ENCODE measurements at places on chromosomes 5 and 9. TPM values are rescaled to one million over a fixed set of nuclear protein-coding genes. Genes with fewer than 3 reads are reported as not detected.

SYK gene
- 4.7 TPM for total RNA-seq

RUSC2 gene
- total RNA-seq: 44.5 TPM

PPIC gene
- total RNA-seq: 40.0 TPM

DNA sequence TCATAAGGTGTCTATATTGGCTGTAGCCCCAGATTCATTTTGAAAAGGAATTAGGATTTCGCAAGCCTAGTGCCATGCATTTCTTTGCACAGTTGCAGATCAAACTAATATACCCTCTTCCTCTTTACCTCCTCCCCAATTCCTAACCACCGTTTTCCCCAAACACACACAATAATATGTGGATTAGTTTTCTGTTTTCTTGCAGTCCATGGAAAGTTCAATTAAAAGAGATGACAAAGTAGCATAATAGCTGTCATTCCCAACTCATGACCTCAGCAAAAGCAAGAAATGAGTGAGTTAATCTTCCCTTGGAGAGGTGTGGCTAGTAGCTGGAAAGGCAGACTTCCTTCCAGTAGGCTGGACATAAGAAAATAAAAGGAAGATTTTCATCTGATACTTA is 349.1 kb downstream of the TMEM232 start:
- no peak for DNase-seq

- DNase-seq: peak; percentile 63
These were observed 91.6 kb upstream of the ICE1 start for GRCh38 chr5:5330728-5331452.

DNA sequence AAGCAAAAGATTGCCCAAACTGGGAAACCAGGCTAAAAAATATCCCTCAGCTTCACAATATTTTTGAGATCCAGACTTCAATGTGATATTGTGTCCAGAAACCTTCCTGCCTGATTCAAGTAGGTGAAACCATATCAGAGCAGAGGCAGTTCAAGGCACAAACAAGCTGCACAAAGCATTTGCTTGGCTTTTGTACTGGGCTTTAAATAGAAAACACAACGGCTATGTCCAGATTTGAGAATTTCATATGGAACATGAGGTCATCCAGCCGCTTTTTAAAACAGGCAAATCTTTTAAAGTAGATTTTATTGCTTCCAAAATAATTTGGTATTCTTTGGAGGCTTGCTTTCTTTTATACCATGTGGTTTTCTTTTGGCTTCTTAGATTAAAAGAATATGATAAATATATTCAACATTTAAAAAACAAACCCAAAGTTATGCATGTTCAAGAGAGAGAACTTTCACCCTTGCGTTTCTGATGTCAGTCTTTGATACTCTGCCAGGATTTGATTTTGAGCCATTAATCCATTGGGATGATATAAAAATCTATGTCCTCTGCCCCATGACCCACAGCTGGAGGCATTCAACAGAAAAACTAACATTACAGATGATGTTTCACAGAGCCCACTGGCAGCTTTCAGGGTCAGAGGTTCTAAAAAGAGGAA is 29.0 kb upstream of the CCDC112 start:
- no peak for DNase-seq

DNA sequence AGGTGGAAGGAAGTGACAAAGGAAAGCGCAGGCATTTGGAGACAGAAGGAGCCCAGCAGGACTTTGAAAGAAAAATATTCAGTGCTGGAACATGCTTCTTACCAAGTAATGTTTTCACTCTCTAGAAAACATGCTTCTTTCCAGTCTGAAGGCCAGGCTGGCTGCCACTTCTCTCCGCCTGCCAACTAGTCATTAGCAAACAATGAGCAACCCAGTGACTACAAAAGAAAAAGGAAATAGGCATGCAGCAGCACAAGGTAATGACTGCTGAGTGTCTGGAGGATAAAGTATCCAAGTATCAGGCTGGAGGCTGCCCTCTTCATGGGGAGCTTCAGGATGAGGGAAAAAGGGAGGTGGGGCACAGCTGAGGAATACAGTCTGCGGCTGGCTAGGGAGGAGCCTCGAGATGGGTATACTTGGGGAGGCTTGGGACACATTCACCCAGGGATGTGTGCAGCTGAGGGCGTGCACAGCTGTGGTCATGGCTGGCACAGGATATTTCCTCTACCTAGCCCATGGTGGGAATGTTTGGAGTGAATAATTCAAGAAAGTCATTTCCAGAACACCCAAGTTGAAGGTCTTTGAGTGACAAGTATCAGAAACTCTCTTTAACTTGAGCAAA is 161.5 kb upstream of the KIF2A start:
- no peak for DNase-seq
